ENCODE measurements at places on chromosomes 5 and 9.

GRCh38 chr5:105503950-105504349, 1941.4 kb upstream of the NUDT12 start:
- DNase-seq: no peak

GRCh38 chr9:18707061-18707461, 233.1 kb downstream of the ADAMTSL1 start:
- no peak for DNase-seq

GRCh38 chr5:79119486-79119885, 7.9 kb downstream of the BHMT start:
- no peak for DNase-seq

- no peak for DNase-seq
Measured at GRCh38 chr5:93794954-93795353, 53.6 kb upstream of the POU5F2 start.

GRCh38 chr5:10760096-10760920, 726 bp downstream of the DAP start:
- DNase-seq: peak; percentile 6

- DNase-seq: no peak
Measured at GRCh38 chr5:114544561-114544960, 182.7 kb downstream of the KCNN2 start.

DNA sequence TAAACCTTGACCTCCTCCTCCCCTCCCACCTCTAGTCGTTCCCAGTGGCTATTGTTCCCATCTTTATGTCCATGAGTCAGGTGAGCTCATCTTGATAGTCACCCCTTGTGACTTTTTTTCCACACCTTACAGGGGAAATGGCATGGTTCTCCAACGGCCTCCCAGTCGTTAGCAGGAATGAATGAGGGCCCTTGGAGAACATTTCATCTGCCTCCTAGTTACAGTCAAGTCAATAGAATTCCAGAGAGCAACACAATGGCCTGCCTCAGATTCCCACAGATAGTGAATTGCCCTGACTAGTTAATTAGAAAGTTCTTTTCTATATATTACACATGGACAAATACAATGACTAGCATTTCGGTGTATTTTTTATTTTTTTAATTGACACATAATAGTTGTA, 262.6 kb downstream of the ATPSCKMT start:
- DNase-seq: no peak

GRCh38 chr5:111781200-111781599, 24.2 kb upstream of the NREP start:
- no peak for DNase-seq

GRCh38 chr9:109253637-109254284, 67.1 kb downstream of the EPB41L4B start:
- no peak for DNase-seq
